ENCODE measurements at places on chromosomes 6 and 20.

DNA sequence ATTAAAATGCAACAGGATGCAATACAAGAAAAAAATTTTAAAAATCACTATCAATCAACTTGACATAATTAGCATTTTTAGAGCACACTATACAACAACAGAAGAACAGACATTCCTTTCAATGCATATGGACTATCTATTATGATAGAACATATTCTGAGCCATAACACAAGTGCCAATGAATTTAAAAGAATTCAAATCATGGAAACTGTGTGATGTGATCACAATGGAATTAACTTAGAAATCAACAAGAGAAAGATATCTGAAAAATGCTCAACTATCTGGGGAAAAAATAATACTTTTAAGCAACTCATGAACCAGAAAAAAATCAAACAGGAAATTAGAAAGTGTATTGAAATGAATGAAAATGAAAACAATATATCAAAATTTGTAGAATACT lies 106.3 kb downstream of the ADTRP start:
- DNase-seq = no peak

DNA sequence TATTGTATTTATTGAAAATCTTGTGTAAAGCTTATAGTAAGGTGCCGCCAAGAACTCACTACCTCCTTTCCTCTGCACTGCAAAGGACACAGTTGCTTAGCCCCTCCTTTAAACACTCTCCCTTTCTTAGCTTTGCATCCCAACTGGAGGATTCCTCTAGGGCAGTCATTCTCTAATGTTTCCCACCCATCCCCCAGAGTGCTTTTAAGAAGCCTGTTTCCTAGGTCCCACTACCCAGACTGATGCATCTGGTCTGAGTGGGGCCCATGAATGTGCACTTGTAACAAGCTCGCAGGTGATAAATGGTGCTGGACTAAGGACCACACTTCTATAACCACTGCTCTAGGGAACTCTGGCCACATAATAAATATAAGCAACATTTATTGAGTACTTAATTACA lies 55.2 kb downstream of the B4GALT5 start:
- DNase-seq = no peak

DNA sequence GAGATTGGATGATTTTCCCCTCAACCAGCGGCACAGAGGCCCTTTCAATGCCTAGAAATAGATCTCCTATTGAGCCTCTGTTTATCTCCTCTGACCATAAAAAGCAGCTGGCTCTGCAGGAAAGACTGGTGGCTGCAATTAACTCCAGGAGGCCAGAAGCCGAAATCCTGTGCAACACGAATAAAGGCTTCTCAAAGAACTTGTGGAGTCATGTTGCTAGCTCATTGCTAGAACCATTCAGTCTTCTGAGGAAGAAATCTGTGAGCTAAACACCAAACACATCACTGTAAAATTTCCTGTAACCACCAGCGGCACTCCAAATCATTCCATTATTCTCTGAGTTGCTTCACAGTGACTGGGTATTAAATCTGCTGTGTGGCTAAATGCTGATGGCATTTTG lies 49.1 kb upstream of the TPD52L1 start:
- peak; percentile 55 for DNase-seq

DNA sequence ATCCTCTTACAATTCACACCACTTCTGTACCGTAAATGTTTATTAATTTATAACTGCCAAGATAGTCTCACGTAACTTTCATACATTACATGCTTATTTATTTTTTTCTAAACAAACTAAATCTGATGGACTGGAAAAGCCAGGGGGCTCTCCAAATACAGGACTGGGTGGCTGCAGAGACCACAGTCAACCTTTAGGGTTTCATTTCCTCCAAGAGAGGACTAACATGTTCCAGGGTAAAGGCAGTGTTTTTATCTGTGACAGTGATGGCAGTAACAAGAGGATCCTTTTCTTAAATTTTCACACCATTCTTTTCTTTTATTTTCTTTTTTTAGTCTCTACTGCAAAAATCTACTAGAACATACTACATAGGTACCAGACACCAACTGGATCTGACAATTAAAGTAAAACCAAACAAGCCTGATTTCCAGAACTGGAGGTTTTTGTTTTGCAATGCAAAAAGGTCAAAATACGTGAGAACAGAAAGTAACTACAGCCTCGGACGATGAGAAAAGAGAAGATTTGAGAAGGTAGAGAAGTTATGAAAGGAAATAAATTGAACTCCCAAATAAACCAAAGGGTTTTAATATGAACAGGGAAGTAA lies 1.2 kb downstream of the LMBRD1 start:
- peak; percentile 21 for DNase-seq

DNA sequence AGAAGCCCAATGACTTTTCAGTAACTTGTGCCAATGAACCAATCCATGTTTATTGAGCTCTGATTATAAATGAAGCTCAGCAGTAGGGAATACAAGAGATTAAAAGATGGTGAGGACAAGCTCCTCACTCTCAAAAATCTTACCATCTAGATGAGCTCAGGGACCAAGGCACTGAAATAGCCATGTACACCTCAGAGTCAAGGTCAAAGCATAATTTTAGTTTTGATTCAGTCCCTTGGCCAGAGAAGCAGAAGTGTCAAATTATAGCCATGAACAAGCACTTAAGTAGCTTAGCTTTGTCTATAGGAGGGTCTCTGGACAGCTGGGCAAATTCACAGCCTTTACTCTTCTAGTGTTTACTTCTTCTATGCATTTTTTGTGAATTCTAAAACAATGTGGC lies 131.0 kb upstream of the DTNBP1 start:
- DNase-seq = no peak

GRCh38 chr6:36526066-36526465 lies 21.2 kb downstream of the STK38 start:
- DNase-seq = no peak

GRCh38 chr20:44961870-44962267 lies 1.7 kb upstream of the TOMM34 start:
- peak; percentile 23 for DNase-seq

GRCh38 chr6:73152966-73153757 lies 72.1 kb downstream of the KHDC1L start:
- no peak for DNase-seq

GRCh38 chr6:22099231-22099630 lies 197.6 kb downstream of the PRL start:
- no peak for DNase-seq

DNA sequence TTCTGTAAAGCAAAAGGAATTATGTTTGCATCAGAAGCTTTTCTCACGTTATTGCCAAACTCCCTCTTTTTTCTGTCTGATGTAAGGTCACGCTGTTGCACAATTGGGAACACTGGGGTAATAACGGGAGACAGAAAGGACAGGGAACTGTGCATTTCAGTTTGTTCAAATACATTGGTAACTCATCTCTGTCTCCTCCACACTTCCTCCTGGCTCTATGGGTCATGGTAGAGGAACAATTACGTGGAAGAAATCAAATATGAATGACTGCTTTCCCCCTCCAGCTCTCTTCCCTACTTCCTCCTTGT lies 132.2 kb upstream of the TNFAIP3 start:
- peak; percentile 86 for DNase-seq

- peak; percentile 49 for DNase-seq
Observed at GRCh38 chr6:136587527-136587926, 37.3 kb upstream of the MAP7 start.

- peak; percentile 25 for DNase-seq
Observed at GRCh38 chr6:70124882-70125545, 177.9 kb downstream of the COL9A1 start.

- DNase-seq = no peak
Observed at GRCh38 chr20:3674447-3674846, 7.4 kb downstream of the ADAM33 start.

GRCh38 chr6:97669191-97670031 lies 386.4 kb upstream of the MMS22L start:
- DNase-seq = no peak

GRCh38 chr6:75478929-75479328 lies 14.7 kb downstream of the FILIP1 start:
- DNase-seq = no peak

DNA sequence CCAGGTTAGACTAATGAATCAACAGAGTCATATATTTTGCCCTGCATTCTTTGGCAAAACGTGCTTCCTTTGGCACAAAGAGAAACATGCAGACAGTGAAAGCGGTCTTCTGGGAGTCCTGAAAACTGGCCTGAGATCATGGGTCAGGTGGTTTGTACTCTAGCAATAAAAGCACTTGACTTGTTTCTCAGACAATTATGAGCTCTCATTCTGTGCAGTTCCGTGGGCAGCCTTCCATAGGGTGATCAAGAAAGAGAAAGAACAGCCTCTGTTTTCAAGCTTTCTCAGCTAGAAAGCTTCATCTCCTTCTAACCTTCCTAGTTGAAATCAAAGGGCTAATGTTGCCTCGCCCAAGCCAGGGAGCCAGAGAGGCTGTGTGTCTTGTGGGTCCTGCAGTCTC lies 62.7 kb upstream of the ISM1 start:
- no peak for DNase-seq

DNA sequence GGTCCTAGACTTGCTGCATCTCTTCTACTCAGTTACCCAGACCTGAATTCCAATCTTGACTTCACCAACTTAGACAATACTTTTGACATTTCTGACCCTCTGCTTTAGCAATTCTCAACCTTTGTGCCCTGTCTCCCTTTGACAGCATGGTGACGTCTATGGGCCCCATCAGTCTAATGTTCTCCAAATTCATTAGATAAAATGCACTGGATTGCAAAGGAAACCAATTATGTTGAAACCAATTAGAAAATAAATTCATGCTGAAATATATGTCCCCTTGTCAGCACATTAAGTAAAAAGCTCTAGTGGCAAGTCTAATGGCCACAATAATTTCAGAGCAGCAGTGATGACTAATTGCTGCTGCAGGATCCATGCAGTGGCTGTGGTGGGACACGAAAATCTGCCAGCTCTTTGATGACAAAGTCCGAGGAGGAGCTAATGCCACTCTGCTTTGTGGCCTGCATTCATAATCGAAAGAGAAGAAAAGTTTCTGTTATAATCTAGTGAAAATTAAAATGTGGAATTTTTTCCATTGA lies 64.0 kb downstream of the BFSP1 start:
- no peak for DNase-seq

GRCh38 chr6:134201716-134202115 lies 116.2 kb downstream of the SGK1 start:
- DNase-seq = peak; percentile 22

- no peak for DNase-seq
Observed at GRCh38 chr20:59451641-59452040, 151.2 kb downstream of the EDN3 start.

DNA sequence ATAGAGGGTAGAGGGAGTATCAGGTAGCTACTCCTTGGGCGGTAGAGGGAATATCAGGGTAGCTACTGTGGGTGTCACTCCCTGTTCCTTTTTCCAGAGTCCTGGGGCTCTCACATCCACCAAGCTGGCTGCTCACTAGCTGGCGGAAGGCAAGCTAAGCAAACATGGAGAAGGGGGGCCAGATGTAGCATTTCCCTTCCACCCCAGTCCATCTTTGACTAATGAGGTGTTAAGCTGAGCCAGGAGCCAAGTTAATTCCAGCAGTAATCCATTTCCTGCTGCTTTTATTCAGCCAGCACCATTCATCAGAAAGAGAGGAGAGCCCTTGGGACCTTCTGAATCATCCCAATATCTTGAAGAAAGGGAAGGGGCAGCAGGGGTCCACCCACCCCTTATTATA lies 330.0 kb downstream of the ZFAND3 start:
- DNase-seq = no peak

DNA sequence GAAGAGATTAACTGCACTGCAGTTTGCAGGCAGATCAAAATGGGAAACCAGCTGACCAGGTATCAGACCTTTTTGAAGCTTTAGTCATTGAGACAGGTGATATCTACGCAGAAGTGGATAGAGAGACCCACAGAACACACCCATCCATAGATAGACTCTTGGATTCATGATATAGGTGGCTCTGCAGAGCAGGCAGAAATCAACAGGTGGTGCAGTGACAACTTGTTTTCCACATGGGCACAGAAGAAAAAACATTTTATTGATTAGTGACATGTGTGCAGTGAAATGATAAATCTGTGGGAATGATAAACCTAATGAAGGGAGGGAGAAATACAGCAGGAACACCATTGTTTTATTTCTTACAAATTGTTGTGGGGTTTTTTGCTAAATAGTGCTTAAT lies 45.2 kb downstream of the NUDT3 start:
- DNase-seq = no peak

- no peak for DNase-seq
Observed at GRCh38 chr6:105384004-105384403, 18.9 kb downstream of the PREP start.

- no peak for DNase-seq
Observed at GRCh38 chr20:37759761-37760209, 66.0 kb downstream of the CTNNBL1 start.

GRCh38 chr6:166839569-166839968 lies 116.8 kb downstream of the RNASET2 start:
- DNase-seq = no peak

- DNase-seq = no peak
Observed at GRCh38 chr20:17964632-17965031, 4.0 kb downstream of the SNX5 start.

GRCh38 chr6:117559299-117559698 lies 43.0 kb downstream of the GOPC start:
- no peak for DNase-seq

DNA sequence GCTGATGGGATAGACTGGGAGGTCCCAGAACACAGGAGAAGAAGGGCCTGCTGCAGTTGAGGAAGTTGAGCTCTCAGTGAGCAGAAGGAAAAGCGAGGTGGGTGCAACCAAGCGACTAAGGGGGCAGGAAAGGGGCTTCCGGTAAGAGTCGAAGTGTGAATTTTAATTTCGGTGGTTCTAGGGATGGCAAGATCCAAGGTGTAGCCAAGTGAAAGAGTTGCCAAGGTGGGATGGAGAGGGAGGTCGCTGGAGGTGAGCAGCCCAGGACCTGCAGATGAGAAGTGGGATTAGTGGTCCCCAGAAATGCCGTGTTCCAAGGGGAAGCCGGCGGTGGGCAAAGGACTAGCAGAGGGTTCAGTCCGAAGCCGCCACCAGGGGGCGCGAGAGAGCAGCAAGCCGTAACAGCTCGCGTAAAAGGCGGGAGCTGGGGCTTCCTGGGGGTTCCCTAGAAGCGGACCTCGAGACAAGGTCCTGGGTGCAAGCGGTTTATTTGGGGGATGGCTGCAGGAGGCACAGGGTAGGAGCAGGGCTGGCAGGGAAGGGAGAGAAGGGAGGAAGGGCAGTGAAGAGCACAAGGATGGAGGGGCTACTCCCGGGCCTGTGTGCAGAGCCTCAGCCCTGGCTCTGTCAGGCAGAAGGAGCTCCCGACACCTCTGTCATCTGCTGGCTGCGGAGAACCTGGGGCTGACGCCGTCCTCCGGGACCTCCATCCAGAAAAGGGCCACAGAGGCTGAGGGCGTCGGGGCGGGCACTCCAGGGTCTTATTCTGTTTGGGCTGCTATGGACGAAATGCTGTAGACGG lies 103.6 kb downstream of the PAX1 start:
- no peak for DNase-seq

DNA sequence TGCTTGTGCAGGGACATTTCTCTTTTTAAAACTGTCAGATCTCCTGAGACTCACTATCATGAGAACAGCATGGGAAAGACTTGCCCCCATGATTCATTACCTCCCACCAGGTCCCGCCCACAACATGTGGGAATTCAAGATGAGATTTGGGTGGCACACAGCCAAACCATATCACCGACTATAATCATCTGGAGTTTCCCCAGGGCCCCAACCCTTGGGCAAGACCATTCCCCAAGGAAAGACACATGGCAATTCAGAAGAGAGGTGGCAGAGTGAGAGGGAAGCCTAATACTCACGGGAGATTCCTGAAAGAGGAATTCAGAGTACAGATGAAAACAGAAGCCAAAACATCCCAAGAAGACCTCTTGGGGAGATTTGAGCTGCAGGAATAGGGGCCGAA lies 291.0 kb upstream of the PLCB4 start:
- DNase-seq = no peak

- DNase-seq = no peak
Observed at GRCh38 chr6:166928644-166929541, 27.5 kb downstream of the RNASET2 start.

- peak; percentile 27 for DNase-seq
Observed at GRCh38 chr6:107132330-107132954, 17.1 kb upstream of the BEND3 start.
